ENCODE measurements at places on chromosomes 5 and 9.

DNA sequence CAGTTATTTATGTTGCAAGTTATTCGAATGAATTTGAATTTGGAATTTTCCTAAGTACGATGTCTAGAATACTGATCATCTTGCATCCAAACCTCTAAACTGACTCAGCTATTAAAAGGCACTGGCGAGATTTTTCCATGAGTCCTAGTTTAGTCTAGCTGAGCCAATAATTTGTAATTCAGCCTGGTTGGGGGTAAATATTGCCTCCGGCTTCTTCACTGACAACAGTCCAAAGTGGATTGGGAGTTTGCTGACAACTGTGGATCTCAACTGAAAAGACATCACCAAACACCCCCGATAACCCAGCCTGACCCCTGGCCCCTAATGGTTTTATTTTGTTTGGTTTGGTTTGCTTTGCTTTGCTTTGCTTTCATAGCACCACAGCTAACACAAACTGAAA is 189.8 kb upstream of the DAPK1 start:
- no peak for DNase-seq

DNA sequence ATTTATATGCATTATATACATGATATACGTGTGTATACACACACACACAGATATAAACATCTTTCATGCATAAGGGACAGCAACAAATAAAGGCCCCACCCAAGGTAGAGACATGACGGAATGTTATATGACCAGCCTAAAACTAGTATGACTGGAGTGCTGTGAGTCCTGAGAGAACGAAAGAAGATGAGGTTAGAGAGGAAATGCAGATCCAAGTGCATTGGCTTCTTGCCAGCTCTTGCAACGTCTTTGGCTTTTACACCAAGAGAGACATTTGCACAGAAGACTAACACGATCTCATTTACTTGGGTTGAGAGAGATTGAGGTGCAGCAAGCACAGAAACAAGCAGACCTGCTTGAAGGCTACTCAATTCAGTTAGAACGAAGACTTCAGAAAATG is 23.0 kb downstream of the CDH10 start:
- no peak for DNase-seq

DNA sequence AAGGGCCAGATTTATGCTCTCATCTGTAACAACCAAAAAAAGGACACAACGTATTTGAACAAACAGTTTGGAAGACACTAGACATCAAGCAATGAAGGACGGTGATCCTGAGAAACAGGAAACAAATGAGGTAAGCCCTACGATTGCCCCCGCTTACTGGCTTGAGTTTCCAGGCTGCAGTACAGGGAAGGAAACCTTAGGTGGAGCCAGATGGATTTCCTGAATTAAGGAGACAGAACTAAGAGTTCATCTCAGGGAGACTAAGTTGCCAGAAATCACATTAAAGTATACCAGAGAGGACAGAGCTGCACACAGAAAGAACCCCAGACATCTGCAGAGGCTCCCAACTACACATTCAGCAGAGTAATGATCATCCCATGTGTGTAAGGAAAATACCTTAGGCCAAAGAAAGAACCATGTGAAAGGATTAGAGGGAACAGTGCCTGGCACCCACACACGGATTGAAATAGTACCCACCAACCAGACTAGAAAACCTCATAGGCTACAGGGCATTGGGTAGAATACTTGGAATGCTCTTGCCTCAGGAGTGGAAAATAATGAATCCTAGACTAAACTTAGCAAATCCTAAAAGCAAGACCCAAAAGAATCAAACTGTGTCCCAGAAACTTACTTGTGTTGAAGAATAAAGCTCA is 99.3 kb upstream of the NIPBL start:
- DNase-seq: no peak

DNA sequence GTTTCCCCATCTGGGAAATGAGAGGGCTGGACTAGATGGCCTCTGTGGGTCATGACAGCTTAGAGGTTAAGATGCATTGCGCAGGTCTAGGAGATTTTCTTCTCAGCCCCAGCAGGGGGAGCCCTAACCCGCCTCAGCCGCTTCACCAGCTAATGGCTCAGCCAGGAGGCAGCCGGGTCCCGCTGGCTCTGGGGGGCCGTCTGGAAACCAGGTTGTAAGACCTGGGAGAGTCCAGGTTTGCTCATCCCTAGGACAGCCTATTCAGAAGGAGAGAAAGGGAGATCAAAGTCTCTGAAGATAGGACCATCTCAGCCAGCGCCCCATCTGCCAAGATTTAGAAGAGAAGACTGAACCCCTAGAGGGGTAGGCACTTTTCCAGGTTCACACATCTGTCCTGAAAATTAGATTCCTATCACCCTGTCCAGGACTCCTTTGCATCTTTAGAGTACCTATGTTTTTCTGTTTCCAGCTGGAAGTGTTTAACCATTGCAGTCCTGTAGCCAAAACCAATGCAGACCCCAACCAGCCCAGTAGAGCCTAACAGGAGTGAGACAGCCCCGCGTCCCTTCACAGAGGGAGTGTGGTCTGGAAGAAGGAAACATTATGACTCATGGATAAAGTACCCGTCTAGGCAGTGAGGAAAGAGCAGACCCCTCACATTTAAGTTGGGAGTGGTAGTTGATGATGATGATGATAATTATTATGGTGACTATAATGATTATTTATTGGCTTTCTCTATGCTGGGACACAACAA is 27.5 kb downstream of the SPARC start:
- peak; percentile 66 for DNase-seq

DNA sequence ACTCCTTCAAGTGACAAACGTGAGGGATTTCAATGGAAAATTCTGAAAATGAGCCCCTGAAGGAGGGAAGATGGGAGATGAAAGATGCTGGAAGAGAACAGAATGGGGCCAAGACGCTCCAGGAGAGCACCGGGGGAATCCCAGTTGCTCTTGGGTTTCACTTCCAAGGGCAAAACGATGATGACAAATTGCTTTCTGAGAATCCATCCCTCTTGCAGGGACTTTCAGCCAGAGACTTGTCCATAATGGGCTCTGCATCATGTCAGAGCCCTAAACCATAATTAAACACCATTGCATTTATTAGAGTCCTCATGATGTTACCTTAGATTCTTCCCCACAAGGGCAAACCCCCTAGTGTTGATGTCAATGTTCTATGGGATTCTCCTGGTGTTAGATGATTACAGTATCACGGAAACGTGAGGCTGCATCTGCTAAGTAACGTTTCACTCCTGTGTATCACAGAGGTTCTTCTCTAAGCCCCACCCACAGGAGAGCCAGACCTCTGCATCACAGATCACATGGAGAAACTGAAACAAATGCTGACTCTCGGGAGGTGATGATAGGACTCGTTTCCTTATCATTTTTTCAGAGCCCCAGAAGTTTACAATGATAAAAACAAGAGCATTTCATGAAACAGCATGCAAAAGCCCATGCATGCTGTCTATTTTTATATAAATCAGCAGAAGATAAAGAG is 114.4 kb downstream of the TENT4A start:
- no peak for DNase-seq

GRCh38 chr9:108874058-108874788 is 12.2 kb downstream of the ACTL7A start:
- no peak for DNase-seq

GRCh38 chr5:39270225-39270848 is 51.0 kb upstream of the FYB1 start:
- DNase-seq: no peak

DNA sequence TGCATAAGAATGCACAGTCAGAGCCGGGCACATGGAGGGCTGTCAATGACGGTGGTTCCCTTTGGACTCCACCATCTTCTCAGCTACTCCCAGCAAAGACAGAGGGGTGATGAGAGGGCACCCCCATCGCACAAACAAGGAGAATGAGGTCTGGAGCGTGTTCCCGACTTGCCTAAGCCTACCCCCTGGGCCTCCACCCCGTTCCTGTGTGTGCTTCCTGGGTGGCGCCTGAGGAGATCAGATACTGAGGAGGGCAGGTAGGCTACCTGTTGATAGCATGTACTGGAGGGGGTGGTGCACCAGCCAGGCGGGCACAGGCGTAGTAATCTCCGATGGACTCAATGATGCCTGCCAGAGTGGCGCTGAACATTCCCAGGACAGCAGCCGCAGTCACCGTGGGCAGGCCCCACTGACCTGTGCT is 4.1 kb downstream of the SLC23A1 start:
- DNase-seq: no peak

GRCh38 chr9:2418619-2419018 is 203.0 kb upstream of the VLDLR start:
- DNase-seq: no peak

GRCh38 chr9:117825609-117826347 is 121.6 kb downstream of the TLR4 start:
- DNase-seq: peak; percentile 4

DNA sequence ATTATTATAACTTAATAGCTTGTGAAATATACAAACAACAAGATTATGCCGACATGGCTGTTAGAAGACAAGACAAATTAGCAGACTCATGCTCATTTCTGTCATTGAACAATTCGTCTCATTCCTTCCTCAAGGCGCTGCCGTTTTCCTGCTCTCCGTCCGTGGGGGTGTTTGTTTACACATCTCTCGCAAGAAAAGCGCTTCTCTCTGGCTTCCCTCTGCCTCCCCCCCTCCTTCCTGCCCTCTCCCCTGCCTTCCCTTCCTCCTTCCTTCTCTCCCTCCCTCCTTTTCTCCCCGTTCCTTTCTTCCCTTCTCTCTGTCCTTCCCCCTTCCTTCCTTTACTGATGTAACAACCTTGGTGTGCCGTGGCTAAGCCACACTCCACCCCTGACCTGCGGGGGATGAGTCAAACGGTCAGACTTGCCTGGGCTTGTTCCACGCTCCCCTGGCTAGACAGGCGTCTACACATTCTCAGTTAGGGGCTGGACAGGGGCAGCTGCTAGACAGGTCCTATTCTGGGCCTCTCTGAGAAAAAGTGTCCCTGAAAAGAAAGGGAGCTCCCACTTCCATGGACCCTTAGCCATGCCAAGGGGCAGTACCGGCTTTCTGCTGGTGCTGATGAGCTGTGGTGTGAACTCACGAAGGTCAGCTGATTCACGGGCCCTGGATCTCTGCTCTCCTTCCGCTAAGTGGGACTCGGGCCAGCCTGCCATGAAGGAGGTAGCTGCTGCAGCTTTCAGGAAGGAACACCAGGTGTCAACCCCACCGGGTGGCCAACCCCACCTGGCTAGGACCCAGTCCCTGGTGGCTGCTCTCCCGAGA is 32.0 kb upstream of the SPTLC1 start:
- DNase-seq: no peak

DNA sequence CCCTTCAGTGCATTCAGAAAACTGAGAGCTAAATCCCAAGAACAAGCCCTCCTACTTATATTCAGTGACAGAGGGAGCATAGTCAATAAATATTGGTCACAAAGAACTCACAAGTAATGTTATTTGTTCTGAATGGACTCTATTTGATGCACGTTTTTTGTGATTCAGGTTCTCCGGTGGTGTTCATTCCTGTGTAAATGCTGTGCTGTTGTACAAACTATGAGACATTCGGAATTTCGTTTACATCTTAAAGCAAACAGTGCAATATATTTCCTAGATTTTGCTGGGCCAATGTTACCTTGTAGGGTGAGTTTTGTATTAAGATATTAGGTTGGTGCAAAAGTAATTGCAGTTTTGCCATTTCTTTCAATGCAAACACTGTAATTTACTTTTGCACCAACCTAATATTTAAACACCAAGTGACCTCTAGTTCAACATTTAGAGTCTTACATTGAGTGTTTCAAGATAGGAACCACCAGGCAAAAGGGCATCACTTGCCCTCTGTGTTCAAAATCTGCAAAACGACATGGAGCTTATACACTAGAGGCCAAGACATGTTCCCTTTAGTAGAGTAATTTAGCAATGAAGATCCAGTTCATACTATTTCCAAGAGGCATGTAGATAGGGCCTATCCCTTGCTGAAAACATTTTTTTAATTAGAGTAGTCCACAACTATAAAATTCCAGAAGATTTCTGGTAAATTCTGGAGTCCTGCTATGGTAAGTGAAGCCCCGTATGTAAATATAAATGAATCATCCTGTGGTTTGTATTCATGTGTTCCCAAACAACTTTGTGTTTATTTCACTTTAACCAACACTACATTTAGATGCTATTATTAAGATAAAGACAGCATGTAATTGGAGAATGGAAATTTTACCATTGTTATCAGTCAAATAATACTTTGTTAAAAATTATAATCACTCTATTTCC is 444.0 kb upstream of the PTGER4 start:
- no peak for DNase-seq

GRCh38 chr5:85671223-85671970 is 946.3 kb upstream of the COX7C start:
- no peak for DNase-seq

DNA sequence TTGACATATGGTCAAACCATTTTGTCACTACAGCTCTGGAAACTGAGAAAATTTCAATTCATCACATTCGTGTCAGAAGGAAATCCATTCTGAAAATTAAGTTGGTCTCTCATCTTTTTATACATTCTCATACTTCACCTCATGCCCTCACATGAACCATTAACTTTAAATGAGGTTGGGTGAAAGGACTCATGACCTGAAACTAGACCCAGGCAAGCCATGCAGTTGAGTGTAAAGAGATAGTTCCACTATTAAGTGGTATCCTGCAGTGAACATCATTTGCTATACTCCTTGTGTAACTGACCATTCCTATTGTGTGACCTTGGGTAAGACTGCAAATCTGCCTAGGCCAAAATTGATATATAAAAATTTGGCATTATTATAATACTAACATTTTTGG is 299.6 kb upstream of the GRIN3A start:
- DNase-seq: no peak

- no peak for DNase-seq
Measured at GRCh38 chr9:33105504-33105903, 29.0 kb upstream of the SMU1 start.

DNA sequence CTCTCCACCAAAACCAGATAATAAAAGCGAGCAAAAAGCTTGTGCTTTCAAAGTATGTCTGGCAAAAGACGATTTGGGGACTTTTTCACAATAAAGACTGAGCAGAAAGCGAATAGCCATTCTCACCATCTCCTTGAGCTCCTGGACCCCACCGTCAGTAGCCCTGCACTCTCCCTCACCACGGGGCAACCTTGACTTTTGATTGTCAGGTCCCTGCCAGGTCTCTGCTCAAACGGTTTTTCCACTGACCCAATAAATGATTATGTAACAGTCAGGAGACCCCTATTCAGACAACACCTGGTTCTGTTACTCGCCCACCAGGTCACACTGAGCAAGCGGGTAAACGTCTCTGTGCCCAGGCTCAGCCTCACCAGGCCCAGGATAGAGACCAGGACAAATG is 131.3 kb downstream of the MVB12B start:
- DNase-seq: no peak

DNA sequence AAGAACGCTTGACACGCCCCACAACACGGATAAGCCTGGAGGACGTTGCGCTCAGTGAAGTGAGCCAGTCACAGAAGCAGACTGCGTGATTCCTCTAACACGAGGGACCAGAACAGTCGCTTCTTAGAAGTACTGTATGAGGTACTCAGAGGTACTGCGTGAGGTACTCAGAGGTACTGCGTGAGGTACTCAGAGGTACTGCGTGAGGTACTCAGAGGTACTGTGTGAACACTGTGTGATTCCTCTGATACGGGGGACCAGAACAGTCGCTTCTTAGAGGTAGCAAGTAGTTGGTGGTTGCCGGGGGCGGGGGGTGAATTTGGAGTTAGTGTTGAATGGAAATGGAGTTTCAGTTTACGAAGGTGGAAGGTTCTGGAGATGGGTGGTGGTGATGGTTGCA is 5.8 kb downstream of the NDUFS6 start:
- DNase-seq: no peak
